ENCODE measurements at places on chromosomes 4 and X.

GRCh38 chr4:76651616-76652015 lies 216.6 kb downstream of the SHROOM3 start:
- DNase-seq: no peak

- DNase-seq: no peak
These were observed 80.6 kb upstream of the DHX15 start for GRCh38 chr4:24664956-24665355.

- no peak for DNase-seq
These were observed 9.5 kb downstream of the HPRT1 start for GRCh38 chrX:134469486-134469885.

- peak; percentile 41 for DNase-seq
These were observed 12.4 kb downstream of the EPGN start for GRCh38 chr4:74320559-74321118.

DNA sequence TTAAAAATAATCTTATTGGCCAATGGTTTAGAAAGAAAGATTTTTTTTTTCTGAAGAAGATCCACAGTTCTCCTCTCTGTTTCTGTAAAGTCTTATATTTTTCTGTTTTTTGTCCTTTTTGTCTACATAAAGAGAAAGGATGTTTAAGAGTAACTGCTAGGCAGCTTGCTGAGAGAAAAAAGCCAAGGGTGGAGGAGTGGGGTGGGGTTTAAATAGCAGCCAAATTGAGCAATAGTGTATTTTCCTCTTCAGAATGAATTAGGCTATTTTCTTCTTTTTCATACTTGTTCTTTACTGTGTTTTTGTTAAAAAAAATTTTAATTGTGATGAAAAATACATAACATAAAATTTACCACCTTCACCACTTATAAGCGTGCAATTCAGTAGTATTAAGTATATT lies 224.6 kb downstream of the SOWAHB start:
- no peak for DNase-seq

DNA sequence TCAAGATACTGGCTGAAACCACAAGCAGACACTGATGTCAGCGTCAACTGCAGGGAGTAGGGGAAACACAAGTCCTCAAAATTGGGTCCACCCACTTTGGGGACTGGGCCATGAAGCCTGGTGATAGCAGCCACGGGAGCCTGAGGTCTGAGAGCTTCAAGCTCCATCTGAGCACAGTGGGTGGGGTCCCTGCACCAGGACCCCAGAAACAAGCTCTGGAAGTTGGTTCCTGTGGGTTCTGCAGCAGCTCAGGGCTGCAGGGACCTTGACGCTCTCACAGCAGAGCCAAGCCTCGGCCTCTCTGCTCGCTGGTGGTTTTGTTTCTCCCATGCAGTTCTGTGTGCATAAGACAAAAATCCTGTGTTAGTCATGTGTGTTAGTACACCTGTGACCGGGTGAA lies 54.5 kb downstream of the CPLX1 start:
- DNase-seq: no peak

- no peak for DNase-seq
These were observed 531.2 kb downstream of the GALNTL6 start for GRCh38 chr4:172344308-172344938.

DNA sequence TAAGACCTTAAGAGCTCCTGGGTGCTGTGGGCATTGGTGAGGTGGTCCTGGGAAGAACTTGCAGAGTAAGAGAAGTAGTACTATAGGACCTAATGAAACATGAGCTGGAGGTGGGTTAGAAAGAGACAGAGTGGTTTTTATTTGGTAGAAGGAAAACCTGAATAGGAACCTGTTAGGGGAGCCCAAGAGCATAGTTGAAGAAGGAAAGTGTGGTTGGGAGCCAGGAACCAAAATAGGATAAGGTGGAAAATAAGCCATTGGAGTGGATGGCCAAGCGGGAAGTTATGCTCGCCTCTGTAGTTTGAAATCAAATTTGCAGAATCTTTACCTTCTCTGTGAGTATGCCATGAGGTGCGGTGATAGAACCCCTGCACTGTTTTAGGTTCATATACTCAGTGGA lies 26.7 kb downstream of the GAB1 start:
- no peak for DNase-seq

DNA sequence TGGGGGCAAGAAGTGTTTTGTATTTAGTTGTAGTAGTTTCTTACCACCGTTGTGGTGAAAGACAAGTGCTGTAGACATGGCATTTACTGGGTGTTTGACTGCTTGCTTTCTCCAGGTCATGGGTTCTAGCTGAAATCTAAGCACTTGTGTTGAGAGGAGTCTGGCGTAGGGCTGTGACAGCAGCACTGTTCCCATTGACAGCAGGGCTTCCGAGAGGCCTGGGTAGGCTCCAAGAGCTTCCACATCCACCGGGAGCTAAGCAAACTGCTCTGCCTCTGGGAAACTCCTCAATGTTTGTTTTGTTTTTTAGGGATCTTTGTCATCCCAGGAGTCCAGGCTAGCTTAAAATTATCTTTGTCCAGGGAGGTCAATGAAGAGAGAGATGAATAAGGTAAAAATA lies 44.3 kb downstream of the BMPR1B start:
- DNase-seq: no peak

- no peak for DNase-seq
These were observed 6.5 kb downstream of the P2RY4 start for GRCh38 chrX:70253377-70254062.

DNA sequence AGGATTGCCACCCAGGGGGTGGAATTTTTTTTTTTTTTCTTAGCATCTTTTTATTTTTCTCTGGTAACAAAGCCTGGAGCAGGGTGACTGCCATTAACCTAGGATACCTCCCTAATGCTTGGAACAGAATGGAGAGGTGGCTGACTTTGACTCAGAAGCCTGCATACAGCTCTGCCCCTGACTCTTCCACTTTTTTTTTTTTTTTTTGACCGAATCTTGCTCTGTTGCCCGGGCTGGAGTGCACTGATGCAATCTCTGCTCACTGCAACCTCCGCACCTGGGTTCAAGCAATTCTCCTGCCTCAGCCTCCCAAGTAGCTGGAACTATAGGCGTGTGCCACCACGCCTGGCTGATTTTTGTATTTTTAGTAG lies 341 bp upstream of the SLC2A9 start:
- DNase-seq: no peak

DNA sequence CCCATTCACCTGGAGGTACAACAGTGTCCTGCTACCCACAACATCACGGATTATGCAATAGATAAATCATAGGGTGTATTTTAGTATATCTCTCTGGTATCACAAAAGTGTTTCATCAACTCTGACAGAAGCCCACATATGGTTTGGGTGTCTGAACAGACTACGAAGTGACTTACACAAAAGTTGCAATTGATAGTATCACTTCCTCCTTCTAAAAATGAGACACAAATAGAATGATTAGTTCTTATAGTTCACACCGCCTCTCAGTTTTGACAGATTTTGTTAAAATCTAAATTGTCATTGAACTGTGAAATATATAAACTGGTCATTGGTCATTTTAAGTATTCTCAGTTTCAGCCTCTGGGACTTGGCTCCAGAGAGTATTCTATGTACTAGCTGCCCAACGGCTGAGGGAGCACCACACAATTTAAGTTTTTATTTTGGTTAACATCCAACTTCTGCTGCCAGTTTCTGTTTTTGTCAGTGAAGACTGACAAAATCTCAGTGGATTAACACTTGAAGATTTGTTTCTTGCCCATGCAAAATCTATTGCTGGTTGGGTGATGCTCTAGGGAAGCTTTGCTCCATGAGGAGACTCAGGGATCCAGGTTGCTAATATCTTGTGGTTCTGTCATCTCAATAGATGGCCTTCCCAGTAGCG lies 113.8 kb upstream of the PUDP start:
- no peak for DNase-seq

DNA sequence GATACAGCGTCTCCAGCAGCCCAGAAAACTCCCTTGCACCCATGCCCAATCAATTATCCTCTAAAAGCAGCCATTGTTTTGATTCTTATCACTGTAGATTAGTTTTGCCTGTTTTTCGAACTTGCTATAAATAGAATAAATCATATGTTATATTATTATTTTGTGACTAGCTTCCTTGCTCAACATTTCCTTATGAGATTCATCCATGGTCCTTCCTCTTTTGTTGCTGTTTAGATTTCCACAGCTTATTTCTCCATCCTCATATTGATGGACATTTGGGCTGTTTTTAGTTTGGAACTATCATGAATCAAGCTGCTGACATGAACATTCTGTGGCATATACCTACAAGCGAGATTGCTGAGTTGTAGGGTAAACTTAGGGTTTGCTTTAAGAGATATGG lies 595.3 kb downstream of the BCOR start:
- no peak for DNase-seq

- DNase-seq: no peak
These were observed 39.5 kb upstream of the RASL11B start for GRCh38 chr4:52822583-52822971.

DNA sequence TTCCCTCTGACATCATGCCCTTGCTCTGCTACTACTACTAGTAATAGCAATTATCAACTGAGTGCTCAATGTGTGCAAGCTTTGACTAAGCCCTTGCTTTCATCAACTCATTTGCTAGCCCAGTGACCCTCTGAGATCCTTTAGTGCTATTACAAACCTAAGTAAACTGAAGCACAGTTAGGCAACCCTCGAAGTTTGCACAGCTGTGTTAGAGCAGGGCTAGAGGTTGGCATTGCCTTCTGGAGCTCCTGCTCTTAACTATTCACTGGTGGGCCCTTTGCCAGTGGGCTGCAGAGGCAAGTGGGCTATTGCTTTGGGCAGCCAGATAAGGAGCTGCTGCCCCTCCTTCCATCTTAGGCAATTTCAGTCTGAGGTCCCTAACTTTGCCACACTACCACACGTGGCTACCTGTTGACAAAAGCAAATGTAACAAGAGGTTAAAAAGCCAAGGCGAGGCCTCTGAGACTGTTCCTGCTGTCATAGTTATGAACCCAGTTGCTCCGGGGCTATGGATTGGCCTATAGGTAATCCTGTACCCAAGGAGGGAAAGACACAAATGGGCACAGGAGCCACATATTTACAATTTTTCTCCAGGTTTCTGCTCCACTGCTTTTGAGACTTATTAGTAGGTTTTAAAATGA lies 41.5 kb upstream of the ANKRD50 start:
- no peak for DNase-seq

GRCh38 chr4:118335324-118335723 lies 17.5 kb downstream of the PRSS12 start:
- no peak for DNase-seq

DNA sequence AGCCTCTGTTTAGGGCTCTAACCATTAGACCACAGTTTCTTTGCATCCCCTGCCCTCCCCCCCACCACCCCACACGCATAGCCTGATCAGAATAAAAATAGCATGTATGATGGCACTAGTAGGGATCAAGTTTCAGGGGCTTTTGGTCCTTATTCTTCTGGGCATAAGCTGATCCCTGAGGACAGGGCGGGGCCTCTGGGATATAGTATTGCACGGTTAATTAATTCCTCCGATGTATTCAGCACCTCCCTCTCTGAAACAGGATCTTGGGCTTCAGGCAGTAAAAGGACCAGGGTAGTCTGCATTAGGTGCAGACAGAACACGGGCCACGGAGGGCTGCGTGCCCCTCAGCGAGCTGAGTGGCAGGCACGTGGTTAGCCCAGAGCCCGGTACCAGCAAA lies 57.1 kb downstream of the ELF4 start:
- DNase-seq: no peak

GRCh38 chr4:36243355-36244256 lies 708 bp downstream of the ARAP2 start:
- no peak for DNase-seq

DNA sequence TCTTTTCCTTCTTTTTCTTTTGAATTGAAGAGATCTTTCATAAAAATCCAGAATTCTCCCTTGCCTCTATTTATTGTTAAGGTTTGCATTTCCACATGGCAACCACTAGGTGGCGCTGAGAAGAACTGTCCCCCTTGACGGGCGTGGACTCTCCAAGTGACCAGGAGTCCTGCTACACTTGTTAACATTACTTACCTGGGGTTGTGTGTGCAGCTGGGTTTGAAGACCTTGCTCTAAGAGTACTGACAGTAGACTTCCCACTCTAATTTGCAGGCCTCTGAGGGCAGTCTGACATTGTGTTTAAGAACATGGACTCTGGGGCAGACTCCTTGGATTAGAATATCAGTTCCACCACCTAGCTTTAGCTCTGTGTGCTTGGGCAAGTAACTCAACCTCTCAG lies 52.8 kb downstream of the GPRIN3 start:
- peak; percentile 68 for DNase-seq

GRCh38 chrX:9848718-9849479 lies 62.7 kb downstream of the SHROOM2 start:
- DNase-seq: no peak

- no peak for DNase-seq
These were observed 180.1 kb upstream of the S100G start for GRCh38 chrX:16469870-16470269.

GRCh38 chr4:167721617-167722486 lies 370.5 kb upstream of the ANXA10 start:
- DNase-seq: no peak

- DNase-seq: no peak
These were observed 76.9 kb upstream of the PPARGC1A start for GRCh38 chr4:23966725-23967124.

- no peak for DNase-seq
These were observed 271.8 kb upstream of the ARX start for GRCh38 chrX:25287521-25287920.

DNA sequence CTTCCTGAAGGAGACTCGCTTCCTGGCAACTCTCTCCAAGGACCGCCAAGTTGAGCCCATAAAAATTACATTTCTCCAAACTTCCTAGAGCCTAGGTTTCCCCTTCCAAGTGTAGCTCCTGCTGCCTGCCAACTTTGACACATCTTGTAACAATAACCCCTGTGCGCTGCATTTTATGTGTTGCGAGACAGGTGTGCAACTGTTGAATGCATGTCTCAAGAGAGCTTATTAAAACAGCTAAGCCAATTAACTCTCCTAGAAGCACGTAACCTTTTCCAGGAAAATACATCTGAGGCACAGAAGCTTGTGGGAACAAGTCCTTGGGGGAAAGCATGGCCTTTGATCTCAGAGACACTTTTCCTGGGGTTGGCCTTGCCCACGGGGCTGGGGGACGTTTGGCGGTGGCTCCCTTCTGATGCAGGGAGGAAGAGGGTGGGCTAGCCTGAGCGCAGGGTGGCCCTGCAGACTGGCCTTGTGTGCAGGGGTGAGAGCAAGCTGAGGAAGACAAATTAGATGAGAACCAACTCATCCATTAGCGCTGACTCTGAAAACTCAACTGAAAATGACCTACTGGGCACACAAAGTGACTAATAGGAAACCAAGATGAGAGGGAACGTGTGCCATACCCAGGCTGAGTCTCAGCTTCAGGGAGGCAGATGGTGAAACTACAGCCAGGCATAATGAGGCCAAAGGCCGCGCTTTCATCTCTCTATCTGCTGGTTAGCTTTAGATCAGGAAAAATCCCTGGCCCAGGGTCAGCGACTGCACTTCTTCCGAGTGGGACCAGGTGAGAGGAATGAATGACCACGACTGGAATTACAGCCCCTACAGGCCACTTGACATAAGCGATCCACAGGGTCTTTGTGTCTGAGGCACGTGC lies 75.3 kb downstream of the ENPP6 start:
- no peak for DNase-seq

DNA sequence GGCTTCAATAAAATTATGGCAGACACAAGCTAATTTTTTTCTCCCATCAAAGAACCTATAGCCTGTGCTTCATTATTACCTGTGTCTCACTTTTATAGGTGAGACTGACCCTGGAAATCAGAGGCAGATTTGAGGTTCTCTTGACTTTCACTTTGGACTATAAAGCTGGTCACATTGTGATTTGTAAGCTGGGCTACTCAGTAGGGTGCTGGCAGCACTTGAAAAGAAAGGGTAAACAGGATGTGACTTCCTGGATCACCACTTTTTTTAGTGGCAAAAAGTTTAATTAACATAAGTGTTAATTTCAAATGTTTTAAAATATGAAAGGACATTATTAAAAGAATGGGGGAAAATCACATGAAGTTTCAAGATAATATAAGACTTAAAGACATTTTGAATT lies 50.6 kb upstream of the GATB start:
- no peak for DNase-seq

GRCh38 chrX:38352362-38352761 lies at the start of gene OTC:
Gene OTC (plus strand): TSS chrX:38352604. CDS start chrX:38352697, 93 bp downstream.
- DNase-seq: no peak

Measured in CD4-positive, alpha-beta T cell treated with Interleukin-21 for 1 hour (primary cell).